A549 treated with Mapracorat at 1 μM for 4 hours (cell line): ENCODE measurements at places on chromosomes 1 and 21. TPM values are rescaled to one million over a fixed set of nuclear protein-coding genes. Genes with fewer than 3 reads are reported as not detected.

ZNF691 gene
- total RNA-seq: 6.0 to 7.9 TPM (median 6.5 TPM) in 5 replicates

LDLRAD1 gene
- total RNA-seq: not detected in 5 replicates

KRTAP19-3 gene
- total RNA-seq: not detected in 5 replicates

GIPC2 gene
- total RNA-seq: 0.03 to 0.07 TPM in 2 of 5 replicates, not detected in the others

AQP10 gene
- not detected in 5 replicates for total RNA-seq

CD52 gene
- total RNA-seq: 0.64 TPM in 1 of 5 replicates, not detected in the others

CELA3A gene
- total RNA-seq: not detected in 5 replicates

CCDC17 gene
- 0.14 to 0.36 TPM (median 0.28 TPM) in 5 replicates for total RNA-seq

ZNF362 gene
- 9.1 to 12.6 TPM (median 9.5 TPM) in 5 replicates for total RNA-seq

FCRL2 gene
- total RNA-seq: not detected in 5 replicates

LRIF1 gene
- total RNA-seq: 15.8 to 17.8 TPM (median 16.5 TPM) in 5 replicates

TMEM167B gene
- total RNA-seq: 7.8 to 10.8 TPM (median 8.1 TPM) in 5 replicates

PSRC1 gene
- 16.3 to 25.3 TPM (median 22.6 TPM) in 5 replicates for total RNA-seq

OR2G6 gene
- total RNA-seq: not detected in 5 replicates

RGS8 gene
- not detected in 5 replicates for total RNA-seq

ZNF593OS gene
- 0.65 TPM in 1 of 5 replicates, not detected in the others for total RNA-seq

FMO5 gene
- total RNA-seq: 0.10 to 0.45 TPM (median 0.20 TPM) in 5 replicates

TRAPPC10 gene
- total RNA-seq: 14.0 to 19.2 TPM (median 17.0 TPM) in 5 replicates

TIE1 gene
- total RNA-seq: not detected in 5 replicates

LMX1A gene
- total RNA-seq: not detected in 5 replicates

SCCPDH gene
- total RNA-seq: 43.4 to 48.4 TPM (median 47.3 TPM) in 5 replicates

NTNG1 gene
- total RNA-seq: not detected in 5 replicates

C1orf21 gene
- total RNA-seq: 6.5 to 14.5 TPM (median 10.0 TPM) in 5 replicates

CELA2A gene
- not detected in 5 replicates for total RNA-seq

S100A12 gene
- not detected in 5 replicates for total RNA-seq

ZNF672 gene
- total RNA-seq: 14.3 to 21.7 TPM (median 20.7 TPM) in 5 replicates

LGR6 gene
- 0.43 to 0.93 TPM (median 0.71 TPM) in 5 replicates for total RNA-seq

AJAP1 gene
- total RNA-seq: not detected in 5 replicates

KRTAP21-1 gene
- not detected in 5 replicates for total RNA-seq

INAVA gene
- total RNA-seq: 36.4 to 50.4 TPM (median 46.3 TPM) in 5 replicates

LMOD1 gene
- not detected in 5 replicates for total RNA-seq

IFNLR1 gene
- total RNA-seq: 0.85 to 1.4 TPM (median 1.1 TPM) in 5 replicates
